Purkinje cell (primary cell): ENCODE measurements at places on chromosomes 6 and 20. TPM values are rescaled to one million over a fixed set of nuclear protein-coding genes. Genes with fewer than 3 reads are reported as not detected.

Gene FAM209A
- 0.45 TPM in 1 of 2 replicates, not detected in the other for polyA plus RNA-seq

Gene HLA-DPB1
- 112 and 120 TPM in 2 replicates for polyA plus RNA-seq

Gene KCNK15
- 0.58 and 2.7 TPM in 2 replicates for polyA plus RNA-seq

Gene DBNDD2
- 608 and 690 TPM in 2 replicates for polyA plus RNA-seq

Gene BNIP5
- polyA plus RNA-seq = not detected in 2 replicates

Gene ZKSCAN4
- polyA plus RNA-seq = 0.23 and 2.5 TPM in 2 replicates

Gene MYB
- 1.7 TPM in 1 of 2 replicates, not detected in the other for polyA plus RNA-seq

Gene MATN4
- not detected in 2 replicates for polyA plus RNA-seq
